Hepatocyte (in vitro differentiated cells): ENCODE measurements at places on chromosomes 4 and X. TPM values are rescaled to one million over a fixed set of nuclear protein-coding genes. Genes with fewer than 3 reads are reported as not detected.

- DNase-seq: peak; percentile 20
These were observed 746.3 kb upstream of the FAM241A start for GRCh38 chr4:111398906-111399330.

GRCh38 chrX:123170546-123170945, 13.5 kb upstream of the GRIA3 start:
- DNase-seq: no peak

GRCh38 chr4:1446502-1447386, 40.5 kb upstream of the NKX1-1 start:
- no peak for DNase-seq

DNA sequence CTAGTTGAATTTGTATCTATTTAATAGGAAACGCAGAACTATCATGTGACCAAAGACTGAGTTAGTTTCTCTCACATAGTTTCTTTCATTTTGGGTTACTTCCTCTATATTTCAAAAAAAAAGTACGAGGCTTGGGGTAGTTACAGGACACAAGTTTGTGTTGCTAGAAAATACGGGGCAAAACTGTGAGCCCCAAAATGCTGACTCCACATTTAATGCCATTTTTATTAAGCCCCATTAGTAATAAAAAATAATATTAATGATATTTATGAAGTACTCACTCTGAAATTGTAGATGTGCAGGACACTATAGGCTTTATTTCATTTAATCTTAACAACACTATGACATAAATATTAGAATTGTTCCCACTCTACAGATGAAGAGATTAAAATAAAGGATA, 268.6 kb downstream of the DTHD1 start:
- no peak for DNase-seq

DNA sequence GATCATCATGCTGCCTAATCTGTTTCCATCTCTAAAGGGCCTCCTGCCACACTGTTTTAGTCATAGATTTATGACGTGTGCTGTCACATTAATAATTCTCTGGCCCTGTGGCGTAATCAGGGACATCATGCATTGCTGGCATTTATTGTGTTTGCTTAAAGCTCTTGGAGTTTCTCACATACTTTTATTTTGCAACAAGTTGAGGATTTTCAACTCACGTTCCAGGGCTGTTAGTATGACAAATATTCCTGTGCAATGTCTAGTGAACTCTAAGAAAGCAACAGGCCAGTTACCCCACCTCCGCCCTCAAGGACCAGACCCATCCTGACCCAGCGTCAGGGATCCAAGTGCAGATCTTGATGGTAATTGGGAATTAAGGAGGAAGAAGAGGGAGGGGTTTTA, 7.8 kb upstream of the PIGA start:
- peak; percentile 73 for DNase-seq

DNA sequence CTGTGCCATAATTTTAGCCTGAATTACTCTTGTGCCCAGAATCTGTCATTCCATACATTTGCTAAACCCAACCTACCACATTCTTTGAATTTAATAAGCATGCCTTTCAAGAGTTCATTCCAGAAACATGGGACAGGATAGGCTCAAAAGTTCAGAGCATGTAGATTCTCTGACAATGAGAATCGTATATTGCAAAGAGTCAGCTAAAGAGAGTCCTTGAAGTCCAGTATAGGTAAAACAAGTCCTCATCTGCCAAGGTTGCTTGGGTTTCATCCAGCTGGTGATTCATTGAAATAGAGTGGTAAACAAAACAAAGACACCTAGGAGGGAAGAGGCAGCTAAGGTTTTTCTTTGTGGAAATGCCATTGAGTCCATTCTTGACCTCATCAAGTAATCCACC, 249.3 kb upstream of the DIPK2B start:
- no peak for DNase-seq

DNA sequence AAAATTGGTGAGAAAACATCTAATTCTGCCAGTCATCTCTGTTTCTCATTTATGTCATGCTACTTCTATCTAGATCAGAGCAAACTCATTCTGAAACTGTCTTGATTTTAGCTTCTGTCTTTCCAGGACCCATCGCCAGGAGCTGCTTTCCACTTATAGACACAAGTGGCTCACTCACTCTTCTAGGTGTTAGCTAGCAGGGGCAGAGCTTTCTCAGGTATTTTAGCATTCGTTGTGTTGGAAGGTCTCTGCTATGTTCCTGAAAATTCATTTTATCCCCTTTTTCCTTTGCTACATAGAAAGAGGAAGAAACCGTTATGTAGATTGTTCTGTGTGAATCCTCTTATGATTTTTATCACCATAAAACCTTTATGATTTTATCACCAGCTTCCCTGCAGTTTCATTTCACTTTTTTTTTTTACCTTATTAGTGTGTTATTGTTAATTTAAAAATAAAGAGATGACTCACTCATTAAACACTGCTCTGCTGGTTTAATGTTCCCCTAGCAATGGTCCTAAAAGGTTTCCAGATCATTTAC, 246.6 kb upstream of the AADAT start:
- DNase-seq: no peak

- DNase-seq: no peak
These were observed 920.1 kb upstream of the TENM3 start for GRCh38 chr4:181323061-181323460.

- DNase-seq: no peak
These were observed 2725.5 kb downstream of the ARAP2 start for GRCh38 chr4:33518856-33519255.

DNA sequence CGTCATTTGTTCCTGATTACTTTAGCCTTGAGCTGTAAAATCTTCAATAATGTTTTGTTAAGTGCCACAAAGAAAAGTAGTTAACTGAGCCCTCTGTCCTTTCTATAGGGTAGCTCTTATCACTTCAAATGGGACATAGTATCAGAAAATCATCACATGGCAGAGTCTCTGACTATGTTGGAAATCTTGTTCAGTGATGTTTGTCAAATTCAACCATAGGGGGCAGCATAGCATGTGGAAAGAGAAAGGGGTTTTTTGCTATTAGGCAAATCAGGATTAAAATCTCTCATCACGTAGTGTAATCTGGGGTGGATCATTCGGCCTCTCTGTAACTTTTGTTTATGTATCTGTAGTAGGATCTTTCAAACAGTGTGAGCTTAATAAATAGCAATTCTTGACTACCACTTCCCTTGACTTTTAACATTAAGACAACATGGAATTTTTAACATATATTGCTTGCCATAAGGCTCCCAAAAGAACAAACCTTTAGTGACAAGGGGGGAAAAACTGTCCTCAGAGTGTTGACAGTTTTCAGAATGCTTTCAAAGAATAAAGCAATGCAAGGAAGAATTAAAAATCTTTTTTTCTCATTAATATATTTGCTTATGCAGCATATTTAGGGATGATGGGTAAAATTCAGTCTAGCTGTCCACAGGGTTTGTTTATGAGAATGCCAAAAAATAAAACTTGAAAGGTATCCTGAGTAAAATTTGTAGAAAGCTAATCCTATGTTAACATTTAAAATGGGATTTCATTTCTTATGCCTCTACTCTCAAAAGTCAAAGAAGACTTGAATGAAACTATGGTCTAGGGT, 127.2 kb downstream of the FBXW7 start:
- peak; percentile 52 for DNase-seq

- DNase-seq: no peak
These were observed 1382.0 kb downstream of the FAM133A start for GRCh38 chrX:95055991-95056390.

- DNase-seq: no peak
These were observed 1125.8 kb downstream of the STIM2 start for GRCh38 chr4:27986476-27986875.

DNA sequence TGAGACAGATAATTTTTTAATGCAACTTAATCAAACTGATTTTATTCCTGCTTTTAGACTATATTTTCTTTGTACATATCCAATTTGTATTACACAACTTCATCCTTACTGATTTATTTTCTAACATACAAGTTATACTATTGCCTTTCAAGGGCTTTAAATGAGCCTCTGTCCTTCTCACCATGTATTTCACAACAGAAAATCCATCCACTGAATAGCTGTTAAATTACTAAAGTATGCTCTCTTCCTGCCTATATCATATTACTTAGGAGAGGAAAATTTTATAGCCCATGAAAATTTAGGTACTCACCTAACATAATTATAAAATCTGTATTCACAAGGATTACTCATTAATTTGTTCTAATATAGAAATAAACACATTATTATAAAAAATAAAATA, 528.6 kb downstream of the ANKRD50 start:
- no peak for DNase-seq

- DNase-seq: no peak
These were observed 40.5 kb downstream of the MED14 start for GRCh38 chrX:40694802-40695201.

DNA sequence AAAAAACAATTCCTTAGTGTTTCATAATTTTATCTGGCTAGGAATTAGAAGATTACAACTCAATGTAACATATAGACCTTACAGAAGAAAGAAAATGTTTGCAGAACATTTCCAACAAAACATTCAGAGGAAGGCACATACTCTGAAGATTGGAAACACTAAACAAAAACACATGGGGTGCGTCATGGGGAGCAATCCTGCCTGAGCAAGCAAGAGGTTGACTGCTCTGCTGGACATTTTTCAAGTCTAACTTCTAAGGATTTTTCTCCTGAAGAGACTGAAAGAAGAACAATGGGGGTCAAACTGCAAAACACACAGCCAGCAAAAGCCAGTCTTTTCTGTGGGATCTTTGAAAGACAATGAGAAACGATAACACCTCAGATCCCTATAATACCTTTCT, 182.8 kb downstream of the GUCY2F start:
- no peak for DNase-seq

DNA sequence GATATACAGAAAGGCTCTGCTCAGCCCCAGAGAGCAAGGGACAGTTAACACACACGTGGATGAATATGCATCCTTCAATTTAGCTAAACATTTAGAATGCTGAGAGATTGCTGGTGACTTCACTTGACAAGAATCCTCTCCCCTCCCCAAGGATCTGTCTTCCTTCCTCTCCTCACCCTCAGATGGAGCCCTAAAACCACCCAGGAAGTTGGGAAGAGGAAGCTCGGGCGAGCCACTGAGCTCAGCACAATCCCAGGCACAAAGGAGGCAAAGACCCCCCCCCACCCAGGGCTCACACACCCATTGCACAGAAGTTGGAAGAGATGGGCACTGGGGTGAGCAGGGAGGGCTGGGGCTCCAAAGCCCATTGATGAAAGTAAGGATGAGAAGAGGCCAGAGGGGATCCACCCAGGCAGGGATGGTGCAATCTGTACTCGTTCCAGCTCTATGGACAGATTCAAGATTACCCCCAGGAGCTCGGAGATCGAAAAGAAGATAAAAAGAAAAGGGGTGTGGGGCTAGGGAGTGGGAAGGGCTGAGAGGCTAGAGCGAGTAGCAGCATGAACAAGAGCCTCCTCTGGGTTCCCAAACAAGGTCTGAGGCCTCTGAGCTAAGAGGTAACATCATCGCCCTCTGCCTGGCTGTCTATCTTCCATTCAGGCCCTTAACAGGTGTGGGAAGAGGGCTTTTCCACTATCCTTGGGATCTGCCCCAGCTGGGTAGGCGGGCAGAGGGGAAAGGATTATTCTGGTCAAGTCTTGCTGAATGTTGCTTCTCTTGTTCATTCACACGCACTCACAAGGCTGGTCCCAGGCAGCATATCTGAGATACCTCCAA, 1.2 kb downstream of the TFE3 start:
- DNase-seq: peak; percentile 49

GRCh38 chrX:38847206-38847902, 46.1 kb downstream of the MID1IP1 start:
- DNase-seq: no peak

DNA sequence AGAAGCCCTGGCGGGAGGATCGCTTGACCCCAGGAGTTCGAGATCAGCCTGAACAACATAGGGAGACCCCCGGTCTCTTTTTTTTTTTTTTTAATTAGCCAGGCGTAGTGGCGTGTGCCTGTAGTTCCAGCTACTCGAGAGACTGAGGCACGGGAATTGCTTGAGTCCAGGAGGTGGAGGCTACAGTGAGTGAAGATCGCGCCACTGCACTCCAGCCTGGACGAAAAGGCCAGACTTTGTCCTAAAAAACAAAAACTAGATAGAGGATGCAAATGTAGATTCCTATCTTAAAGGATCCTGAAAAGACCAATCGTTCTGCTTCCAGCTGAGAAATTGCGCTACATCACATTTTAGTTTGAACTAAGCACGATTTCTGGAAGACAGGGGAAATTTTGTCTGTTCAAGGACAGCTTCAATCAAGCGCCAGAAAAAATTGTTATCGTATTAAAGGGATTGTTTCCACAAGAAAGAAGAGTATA, 627 bp upstream of the HSD17B11 start:
- no peak for DNase-seq

DNA sequence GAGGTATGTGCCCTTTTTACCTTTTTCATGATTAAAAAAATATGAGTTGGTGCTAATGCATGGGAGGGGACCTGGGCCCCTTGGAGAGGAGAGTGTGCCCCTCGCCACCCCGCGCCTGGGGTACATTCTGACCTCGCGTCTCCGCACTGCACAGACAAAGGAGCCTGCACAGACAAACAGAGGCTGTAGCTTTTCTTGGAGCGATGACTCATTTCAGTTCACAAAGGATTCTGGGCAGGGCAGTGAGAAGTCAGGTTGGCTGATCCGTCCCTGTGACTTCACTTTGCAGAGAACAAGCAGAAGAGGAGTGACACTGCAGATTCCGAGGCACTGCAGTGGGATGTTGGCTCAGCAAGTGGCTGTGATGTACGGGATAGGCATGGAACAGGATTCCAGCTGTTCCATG, 82.9 kb downstream of the STOX2 start:
- DNase-seq: peak; percentile 91

DNA sequence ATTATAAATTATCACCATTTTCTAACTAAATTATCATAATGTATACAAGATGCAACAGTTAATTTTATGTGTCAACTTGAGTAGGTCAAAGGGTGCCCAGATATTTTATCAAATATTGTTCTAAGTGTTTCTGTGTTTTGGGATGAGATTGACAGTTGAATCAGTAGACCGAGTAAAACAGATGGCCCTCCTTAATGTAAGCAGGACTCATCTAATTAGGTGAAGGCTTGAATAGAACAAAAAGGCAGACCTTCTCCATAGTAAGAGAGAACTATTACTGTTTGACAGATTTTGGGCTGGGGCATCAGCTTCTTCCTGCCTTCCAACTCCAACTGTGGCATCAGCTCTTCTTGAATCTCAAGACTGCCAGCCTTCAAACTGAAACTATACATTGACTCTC, 185.8 kb downstream of the TRAM1L1 start:
- no peak for DNase-seq

DNA sequence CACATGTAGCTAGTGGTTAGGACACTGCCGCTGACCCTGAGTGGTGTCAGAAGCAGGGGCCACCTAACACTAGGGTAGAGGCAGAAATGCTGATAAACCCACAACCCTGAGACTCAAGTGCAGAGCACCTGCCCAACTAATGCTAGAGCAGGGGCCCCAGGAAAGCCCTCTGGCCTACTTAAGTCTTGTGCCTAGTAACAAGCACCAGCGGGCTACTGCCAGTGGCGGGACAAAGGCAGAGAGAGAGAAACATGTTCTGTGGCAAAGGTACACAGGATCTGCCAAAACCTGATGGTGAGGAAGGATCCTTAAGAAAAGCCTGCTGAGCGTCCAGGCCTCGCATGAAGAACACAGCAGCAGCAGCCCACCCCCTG, 172.4 kb downstream of the PRDM5 start:
- no peak for DNase-seq

SEC24B gene
- polyA plus RNA-seq: 17.2 TPM in 2 replicates

USP27X gene
- 1.0 and 1.3 TPM in 2 replicates for polyA plus RNA-seq

MTM1 gene
- 8.7 and 9.8 TPM in 2 replicates for polyA plus RNA-seq

GC gene
- 352 and 487 TPM in 2 replicates for polyA plus RNA-seq

CD38 gene
- 1.1 TPM in 1 of 2 replicates, not detected in the other for polyA plus RNA-seq

OPN1LW gene
- not detected in 2 replicates for polyA plus RNA-seq

RBM46 gene
- not detected in 2 replicates for polyA plus RNA-seq

PLXNB3 gene
- polyA plus RNA-seq: 0.87 and 5.7 TPM in 2 replicates

ABLIM2 gene
- polyA plus RNA-seq: 2.0 and 3.3 TPM in 2 replicates

SLC4A4 gene
- polyA plus RNA-seq: 9.6 and 16.6 TPM in 2 replicates

ALPK1 gene
- polyA plus RNA-seq: 6.2 and 7.1 TPM in 2 replicates

ALAS2 gene
- polyA plus RNA-seq: not detected in 2 replicates
